Memory B cell (primary cell): ENCODE measurements at places on chromosomes 6 and 20.

- no peaks in the 10 kb centered on the region for H3K27me3 ChIP-seq
- peaks cover 49% of the 10 kb centered on the region for H3K36me3 ChIP-seq
- H3K4me3 ChIP-seq: peak overlapping the region; percentile 91
- no peak for DNase-seq
Measured at GRCh38 chr6:24927985-24928745, 7.6 kb downstream of the RIPOR2 start.

DNA sequence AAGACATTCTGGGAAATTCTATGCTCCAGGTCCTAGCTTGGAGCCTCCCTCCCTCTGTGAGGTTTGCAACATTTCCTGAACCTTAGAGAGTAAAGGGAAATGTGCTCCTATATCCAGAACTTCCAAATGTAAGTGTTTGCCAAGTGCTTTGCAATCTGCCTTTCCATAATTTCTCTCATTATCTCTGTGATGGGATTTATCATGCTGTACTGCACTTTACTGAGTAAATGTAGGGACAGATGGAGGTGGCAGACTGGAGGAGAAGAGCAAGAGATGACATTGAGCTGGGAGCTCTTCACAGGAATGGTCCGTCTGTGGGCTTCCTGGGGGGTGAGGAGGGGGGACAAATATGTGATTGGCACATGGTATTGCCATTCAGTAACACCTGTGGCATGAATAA lies 184.3 kb downstream of the SOX4 start:
- no peak for DNase-seq
- H3K36me3 ChIP-seq: no peaks in the 10 kb centered on the region
- H3K27me3 ChIP-seq: no peaks in the 10 kb centered on the region
- no peak overlapping the region for H3K27ac ChIP-seq

- no peak overlapping the region for H3K4me3 ChIP-seq
- no peaks in the 10 kb centered on the region for H3K36me3 ChIP-seq
- H3K27ac ChIP-seq: no peak overlapping the region
- DNase-seq: no peak
Measured at GRCh38 chr20:49558826-49559225, 9.1 kb downstream of the PTGIS start.

GRCh38 chr6:14799928-14800327 lies 445.9 kb upstream of the JARID2 start:
- peaks cover 5% of the 10 kb centered on the region for H3K27me3 ChIP-seq
- no peak for DNase-seq
- peaks cover 5% of the 10 kb centered on the region for H3K36me3 ChIP-seq
- no peak overlapping the region for H3K27ac ChIP-seq

DNA sequence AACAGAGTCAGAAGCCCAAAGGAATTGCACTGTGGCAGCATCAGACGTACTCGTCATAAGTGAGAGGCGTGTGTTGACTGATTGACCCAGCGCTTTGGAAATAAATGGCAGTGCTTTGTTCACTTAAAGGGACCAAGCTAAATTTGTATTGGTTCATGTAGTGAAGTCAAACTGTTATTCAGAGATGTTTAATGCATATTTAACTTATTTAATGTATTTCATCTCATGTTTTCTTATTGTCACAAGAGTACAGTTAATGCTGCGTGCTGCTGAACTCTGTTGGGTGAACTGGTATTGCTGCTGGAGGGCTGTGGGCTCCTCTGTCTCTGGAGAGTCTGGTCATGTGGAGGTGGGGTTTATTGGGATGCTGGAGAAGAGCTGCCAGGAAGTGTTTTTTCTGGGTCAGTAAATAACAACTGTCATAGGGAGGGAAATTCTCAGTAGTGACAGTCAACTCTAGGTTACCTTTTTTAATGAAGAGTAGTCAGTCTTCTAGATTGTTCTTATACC lies 55.8 kb downstream of the VAPB start:
- no peak overlapping the region for H3K4me3 ChIP-seq
- no peaks in the 10 kb centered on the region for H3K27me3 ChIP-seq
- H3K27ac ChIP-seq: no peak overlapping the region
- peaks cover 26% of the 10 kb centered on the region for H3K36me3 ChIP-seq
- peaks cover 2% of the 10 kb centered on the region for H3K4me1 ChIP-seq
- no peak for DNase-seq

DNA sequence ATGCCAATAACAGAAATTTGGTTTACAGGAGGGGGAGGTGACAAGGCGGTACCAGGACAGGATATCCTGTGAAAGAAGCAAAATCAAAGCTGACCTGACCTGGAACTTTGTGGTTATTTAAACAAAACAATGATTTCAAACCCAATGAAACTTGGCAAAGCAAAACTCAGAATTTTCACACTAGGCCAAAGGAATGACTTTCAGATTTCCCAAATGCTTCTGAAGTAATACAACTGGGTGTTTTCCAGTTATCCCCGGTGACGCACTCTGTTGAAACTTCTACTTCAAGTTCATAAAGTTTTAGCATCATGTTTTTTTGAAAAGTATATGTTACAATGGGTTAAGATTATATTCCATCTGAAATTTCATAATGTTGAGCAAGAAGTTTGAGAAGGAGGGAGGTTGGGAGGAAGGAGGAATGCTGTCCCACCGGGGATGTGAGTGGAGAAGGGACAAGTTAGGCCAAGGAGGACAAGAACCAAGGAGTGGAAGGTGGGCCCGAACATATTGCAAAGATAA lies 78.1 kb upstream of the TRAF3IP2 start:
- H3K27ac ChIP-seq: no peak overlapping the region
- H3K27me3 ChIP-seq: no peaks in the 10 kb centered on the region
- no peak overlapping the region for H3K4me3 ChIP-seq
- DNase-seq: no peak
- H3K36me3 ChIP-seq: peaks cover 28% of the 10 kb centered on the region
- H3K4me1 ChIP-seq: peaks cover 8% of the 10 kb centered on the region

- H3K27me3 ChIP-seq: peaks cover 32% of the 10 kb centered on the region
- H3K27ac ChIP-seq: no peak overlapping the region
Measured at GRCh38 chr20:57582432-57583288, 21.8 kb downstream of the PCK1 start.

GRCh38 chr20:53028337-53029007 lies 56.3 kb downstream of the TSHZ2 start:
- no peaks in the 10 kb centered on the region for H3K36me3 ChIP-seq
- no peak overlapping the region for H3K4me3 ChIP-seq
- no peak overlapping the region for H3K27ac ChIP-seq
